ENCODE measurements at places on chromosomes 16 and 17. TPM values are rescaled to one million over a fixed set of nuclear protein-coding genes. Genes with fewer than 3 reads are reported as not detected.
A peak's percentile ranks its signal among the peaks of the same experiment; 100 is the strongest.

NOG gene
- total RNA-seq, result not detected

DNA sequence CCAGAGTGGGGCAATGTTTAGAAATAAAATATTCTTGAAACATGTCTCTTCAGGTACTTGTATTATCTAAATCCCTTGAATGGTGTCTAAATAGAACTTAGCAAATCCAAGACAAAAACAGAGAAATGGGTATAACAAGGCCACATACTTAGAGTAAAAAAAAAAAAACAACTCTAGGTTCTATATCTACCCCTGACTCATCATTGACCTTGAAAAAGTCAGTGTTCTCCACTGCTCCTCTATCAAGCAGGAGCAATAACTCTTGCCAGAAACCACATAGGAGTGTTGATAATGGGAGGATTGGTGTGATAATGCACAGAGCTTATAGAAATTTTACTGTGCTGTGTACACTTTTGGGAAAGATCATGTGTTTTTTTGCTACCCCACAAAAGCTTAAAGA, 296.6 kb upstream of the PMFBP1 start:
- H3K27ac ChIP-seq, result peak overlapping the region; percentile 74
- peak; percentile 68 for DNase-seq
- no peaks in the 10 kb centered on the region for H3K36me3 ChIP-seq
- H3K4me1 ChIP-seq, result peaks cover 40% of the 10 kb centered on the region

GRCh38 chr16:69093974-69094373, 11.5 kb upstream of the HAS3 start:
- no peak for DNase-seq
- H3K36me3 ChIP-seq, result no peaks in the 10 kb centered on the region
- no peak overlapping the region for H3K27ac ChIP-seq
- H3K4me1 ChIP-seq, result peaks cover 34% of the 10 kb centered on the region
- H3K27me3 ChIP-seq, result no peaks in the 10 kb centered on the region
- H3K4me3 ChIP-seq, result no peak overlapping the region

DNA sequence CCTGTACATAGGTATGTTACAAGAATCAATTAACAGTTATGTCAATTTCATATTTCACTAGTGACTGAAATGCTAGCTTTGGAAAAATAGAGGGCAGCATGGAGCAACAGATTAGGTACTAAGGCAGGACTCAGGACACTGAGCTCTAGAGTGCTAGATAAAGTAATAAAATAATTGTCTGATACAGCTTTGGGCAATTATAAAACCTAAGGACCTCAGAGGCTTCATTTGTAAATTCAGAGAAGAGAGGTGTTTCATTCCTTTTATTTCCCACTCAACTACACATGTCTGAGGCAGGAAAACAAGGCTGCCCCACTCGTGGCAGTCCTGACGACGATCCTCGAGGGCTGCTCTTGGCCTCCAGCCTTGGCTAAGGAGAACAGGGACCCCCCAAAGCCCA, 81.5 kb downstream of the CA4 start:
- no peak overlapping the region for H3K4me3 ChIP-seq
- DNase-seq, result peak; percentile 18
- H3K36me3 ChIP-seq, result peaks cover 6% of the 10 kb centered on the region

- peaks cover 7% of the 10 kb centered on the region for H3K27me3 ChIP-seq
- no peaks in the 10 kb centered on the region for H3K36me3 ChIP-seq
- no peak for DNase-seq
- no peak overlapping the region for H3K4me3 ChIP-seq
- H3K27ac ChIP-seq, result no peak overlapping the region
Measured at GRCh38 chr16:66849549-66849948, 5.3 kb downstream of the CA7 start.

GRCh38 chr16:1105888-1106620, 10.0 kb upstream of the C1QTNF8 start:
- H3K36me3 ChIP-seq, result no peaks in the 10 kb centered on the region
- peak; percentile 39 for DNase-seq
- H3K27me3 ChIP-seq, result peaks cover 32% of the 10 kb centered on the region
- no peak overlapping the region for H3K4me3 ChIP-seq
- no peaks in the 10 kb centered on the region for H3K4me1 ChIP-seq

All from HepG2 (cell line).